B cell (primary cell): ENCODE measurements at places on chromosomes 1 and 21.

DNA sequence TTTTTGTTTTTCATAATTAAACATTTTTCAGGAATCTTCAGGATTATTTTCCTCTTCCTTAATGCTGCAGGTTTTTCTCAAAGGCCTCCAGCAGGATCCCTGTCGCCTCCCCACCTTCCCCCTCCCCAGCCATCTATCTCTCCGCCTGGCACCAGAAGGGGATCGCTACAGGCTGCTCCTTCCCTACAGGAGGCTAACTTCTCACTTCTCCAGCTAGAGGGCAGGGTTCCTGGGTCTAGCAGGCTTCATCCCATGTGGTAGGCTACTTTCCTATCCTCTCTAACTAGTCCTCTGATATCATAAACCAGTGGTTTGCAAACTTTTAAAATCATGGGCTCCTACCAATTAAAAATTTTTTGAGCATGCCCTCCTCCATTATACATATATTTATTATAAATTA lies 104.1 kb downstream of the KCNN3 start:
- DNase-seq, result no peak

DNA sequence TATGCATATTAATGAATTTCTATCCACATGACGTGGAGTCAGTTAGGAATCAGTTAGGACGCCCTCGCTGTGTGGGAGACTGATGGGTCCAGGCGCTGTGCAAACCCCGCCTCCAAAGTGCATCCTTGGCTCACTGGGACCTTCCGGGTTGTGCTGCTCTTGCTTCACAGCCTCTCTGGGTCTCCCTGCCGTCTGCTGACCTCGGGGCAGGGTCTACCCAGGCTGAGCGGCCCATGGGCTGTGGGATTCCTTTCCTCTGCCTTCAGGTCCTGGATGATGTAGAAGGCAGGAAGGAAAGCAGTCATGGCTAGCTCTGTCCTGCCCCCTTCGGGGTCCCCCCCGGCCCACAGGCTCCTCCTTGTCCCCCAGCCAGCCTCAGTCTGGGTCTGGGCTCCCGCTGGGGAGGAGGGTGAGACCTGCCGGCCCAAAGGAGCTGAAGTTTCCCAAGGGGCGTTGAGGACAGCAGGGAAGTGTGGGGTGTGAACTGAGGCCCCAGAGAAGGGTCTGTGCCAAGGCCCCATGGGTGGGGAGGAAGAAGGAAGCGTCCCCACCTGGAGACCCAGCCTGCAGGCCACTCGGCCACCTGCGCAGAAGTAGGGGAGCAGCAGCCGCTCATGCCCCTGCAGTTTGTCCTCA lies 24.6 kb upstream of the CDK11A start:
- no peak for DNase-seq

DNA sequence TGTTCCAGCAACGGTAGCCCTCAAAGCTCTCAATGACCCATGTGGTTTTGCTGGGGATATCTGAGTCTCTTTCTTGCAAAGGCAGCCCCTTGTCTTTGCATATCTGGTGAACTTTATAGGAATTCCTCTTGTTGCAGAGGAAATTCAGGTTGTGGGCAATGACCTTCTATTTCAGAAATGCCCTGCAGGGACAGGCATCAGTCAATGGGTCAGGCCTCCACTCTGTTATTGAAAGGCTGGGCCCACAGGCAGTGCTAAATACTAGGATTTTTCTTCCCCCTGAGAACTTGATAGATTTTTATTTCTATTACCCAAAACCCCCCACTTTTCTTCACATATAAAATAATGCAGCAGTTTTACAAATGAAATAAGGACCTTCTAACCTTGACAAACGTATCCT lies 131.1 kb downstream of the TNR start:
- no peak for DNase-seq

- DNase-seq, result no peak
These were observed 1053.4 kb upstream of the ADGRL4 start for GRCh38 chr1:80059940-80060339.

GRCh38 chr1:117820694-117821381 lies 108.6 kb downstream of the GDAP2 start:
- no peak for DNase-seq

DNA sequence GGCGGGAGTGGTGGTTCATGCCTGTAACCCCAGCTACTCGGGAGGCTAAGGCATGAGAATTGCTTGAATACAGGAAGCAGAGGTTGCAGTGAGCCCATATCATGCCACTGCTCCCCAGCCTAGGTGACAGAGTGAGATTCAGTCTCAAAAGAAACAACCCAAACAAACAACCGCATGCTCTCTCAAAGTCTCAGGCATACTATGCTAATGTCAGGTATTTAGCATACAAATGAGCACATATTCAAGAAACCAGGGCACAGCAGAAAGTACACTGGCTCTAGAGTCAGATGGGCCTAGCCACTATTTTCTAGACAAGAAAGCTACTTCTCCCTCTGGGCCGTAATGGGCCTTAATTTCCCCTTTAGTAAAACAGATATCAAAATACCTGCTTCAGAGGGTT lies 55.0 kb downstream of the ELAVL4 start:
- no peak for DNase-seq

DNA sequence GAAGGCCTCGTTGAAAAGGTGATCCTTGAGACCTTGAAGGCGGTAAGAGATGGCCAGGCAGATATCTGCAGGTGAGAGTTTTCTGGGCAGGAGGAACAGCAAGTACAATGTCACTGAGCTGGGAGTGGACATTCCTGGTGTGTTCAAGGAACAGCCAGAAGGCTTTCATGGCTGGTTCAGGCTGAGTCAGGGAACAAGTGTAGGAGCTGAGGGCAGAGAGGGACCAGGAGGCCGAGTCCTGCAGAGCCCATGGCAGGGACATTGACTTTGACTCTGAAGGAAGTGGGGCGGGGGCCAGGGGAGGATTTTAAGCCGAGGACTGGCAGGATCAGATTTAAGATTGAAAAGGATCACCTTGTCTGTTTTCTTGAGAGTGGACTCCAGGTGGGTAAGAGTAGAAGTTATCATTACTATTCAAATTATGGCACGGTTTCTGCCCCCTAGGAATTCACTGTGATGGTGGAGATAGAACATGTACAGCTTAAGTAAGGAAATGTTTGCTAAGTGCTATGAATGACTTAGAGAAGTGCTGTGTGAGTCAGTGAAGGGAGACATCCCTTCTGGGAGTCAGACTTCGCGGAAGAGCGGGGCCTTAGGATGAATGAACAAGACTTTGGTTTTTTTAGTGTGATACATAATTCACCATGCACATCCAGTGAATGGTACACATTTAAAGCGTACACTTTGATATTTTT lies 202.3 kb downstream of the KIF26B start:
- DNase-seq, result no peak

DNA sequence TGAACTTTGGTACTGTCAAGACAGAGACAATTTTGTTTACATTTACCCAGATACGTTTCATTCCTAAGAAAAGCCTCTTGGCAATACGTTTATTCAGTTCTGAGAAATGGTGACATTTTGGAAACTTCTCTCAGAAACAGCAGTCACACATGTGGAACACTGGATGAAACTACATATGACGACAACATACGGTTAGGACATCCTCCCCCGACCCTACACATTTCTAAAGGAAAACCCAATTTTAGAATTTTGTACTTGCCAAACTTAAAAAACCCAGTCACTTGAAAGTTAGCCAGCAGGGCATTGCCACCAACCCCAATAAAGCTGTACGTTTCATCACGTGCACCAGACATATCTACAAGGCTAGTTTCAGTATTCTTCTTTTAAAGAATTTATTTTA lies 56.8 kb downstream of the ITGB3BP start:
- no peak for DNase-seq

DNA sequence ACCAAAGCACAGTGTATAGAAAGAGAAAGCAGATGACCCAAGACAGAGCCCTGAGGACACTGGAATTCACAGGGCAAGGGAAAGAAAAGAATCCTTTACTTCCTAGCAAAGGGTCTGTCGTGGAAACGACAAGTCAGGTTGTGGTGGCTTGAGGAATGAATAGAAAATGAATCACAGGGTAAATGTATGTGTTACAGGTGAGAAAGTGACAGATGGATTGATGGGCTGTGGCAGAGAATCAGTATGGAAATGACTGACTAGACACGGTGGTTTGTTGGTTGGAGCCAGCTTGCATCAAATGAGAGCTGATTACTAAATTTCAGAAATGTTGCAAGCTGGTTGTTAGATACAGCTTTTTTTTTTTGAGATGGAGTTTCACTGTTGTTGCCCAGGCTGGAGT lies 46.9 kb downstream of the PTP4A2 start:
- DNase-seq, result no peak
